Stimulated activated CD8-positive, alpha-beta memory T cell treated with anti-CD3 and anti-CD28 coated beads, Interleukin-15, amount 100 ng/mL, for 24 hours (primary cell): ENCODE measurements at places on chromosomes 12 and 14.

DNA sequence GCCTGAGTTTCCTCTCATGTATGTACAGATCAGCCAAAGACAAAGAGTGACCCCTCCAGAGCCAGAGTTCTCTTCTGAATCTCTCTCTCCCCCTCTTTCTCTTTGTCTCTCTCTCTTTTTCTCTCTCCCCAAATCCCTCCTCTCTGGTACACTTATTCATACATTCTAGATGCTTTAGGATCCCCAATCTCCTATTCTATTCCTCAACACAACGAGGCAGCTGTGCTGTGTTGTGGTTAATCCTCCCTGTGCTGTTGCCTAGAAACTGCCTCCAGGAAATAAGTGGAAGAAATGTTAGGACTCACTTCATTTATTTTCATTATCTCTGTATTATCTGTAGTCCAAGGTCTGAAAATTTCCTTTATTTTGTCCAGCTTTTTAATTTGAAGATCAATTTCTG is 350.5 kb upstream of the OR4E1 start:
- DNase-seq, result no peak

DNA sequence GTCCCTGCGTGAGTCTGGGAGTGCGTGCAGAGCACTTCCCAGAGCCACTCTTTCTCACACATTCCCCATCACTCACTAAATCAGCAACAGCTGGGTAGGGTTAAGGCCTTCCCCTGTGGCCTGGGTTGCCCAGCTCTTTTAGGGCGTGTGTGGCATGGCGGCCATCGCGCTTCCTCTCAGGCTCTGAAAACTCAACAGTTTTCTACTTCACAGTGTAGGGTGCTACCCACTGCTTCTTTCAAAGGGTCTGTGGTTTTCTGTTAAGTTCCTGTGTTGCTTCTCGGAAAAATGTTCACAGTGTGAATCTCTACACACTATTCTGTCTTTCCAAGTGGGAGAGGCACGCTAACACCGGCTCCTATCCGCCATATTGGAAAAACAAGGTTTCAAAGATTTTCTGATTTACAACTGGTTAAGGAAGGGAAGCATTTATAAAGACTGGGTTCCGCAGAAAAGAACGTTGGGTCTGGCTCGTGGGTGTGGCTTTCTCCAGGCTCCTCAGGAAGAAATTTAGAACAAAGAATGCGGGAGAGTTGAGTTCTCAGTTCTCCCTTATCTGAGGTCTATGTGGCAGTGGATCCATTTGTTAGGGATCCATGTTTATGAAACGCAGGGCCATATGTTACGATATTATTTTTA is 34.9 kb upstream of the AEBP2 start:
- DNase-seq, result no peak

DNA sequence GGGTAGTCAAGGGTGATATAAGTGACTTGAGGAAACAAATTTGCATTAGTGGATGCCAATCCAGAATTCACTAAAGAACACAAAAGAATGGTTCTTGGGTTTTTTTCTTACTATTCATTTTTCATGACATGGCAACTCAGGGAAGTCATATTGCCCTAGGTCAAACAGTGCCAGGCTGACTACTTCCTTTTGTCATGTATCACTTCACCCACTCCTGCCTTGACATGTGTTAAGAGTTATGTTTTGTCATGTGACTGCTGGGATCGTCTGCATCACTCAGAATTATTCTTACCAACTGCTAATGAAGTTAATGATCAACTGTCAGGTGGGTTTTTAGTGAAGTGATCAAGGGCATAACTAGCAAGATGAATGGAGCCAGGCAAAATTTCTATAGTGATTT is 74.2 kb downstream of the PRORP start:
- DNase-seq, result no peak

GRCh38 chr14:28321475-28322244 is 444.9 kb upstream of the FOXG1 start:
- DNase-seq, result no peak

GRCh38 chr12:101935890-101936746 is 58.7 kb downstream of the DRAM1 start:
- no peak for DNase-seq

GRCh38 chr12:57216921-57217879 is 606 bp downstream of the NXPH4 start:
- DNase-seq, result no peak

GRCh38 chr14:68461086-68461485 is 331.8 kb downstream of the ZFP36L1 start:
- DNase-seq, result no peak

DNA sequence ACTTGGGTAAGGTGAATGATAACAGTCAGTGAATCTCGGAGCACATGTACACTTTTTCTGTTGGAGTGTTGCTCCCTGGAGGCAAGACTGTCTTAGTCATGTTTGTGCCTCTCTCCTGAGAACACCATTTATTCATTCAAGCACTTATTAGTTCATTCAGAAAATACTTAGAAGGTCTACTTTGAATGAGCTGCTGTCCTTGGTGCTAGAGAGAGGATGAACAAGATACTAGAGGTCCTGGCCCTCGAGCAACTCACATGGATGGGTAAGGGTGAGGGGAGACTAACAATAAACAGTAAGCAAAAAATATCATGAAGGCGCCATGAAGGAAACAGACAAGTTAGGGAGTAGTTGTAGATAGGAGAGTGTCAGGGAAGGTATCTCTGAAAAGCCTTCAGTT is 17.1 kb upstream of the SAMD4A start:
- no peak for DNase-seq

GRCh38 chr12:49868952-49869815 is 26.3 kb upstream of the BCDIN3D start:
- no peak for DNase-seq

DNA sequence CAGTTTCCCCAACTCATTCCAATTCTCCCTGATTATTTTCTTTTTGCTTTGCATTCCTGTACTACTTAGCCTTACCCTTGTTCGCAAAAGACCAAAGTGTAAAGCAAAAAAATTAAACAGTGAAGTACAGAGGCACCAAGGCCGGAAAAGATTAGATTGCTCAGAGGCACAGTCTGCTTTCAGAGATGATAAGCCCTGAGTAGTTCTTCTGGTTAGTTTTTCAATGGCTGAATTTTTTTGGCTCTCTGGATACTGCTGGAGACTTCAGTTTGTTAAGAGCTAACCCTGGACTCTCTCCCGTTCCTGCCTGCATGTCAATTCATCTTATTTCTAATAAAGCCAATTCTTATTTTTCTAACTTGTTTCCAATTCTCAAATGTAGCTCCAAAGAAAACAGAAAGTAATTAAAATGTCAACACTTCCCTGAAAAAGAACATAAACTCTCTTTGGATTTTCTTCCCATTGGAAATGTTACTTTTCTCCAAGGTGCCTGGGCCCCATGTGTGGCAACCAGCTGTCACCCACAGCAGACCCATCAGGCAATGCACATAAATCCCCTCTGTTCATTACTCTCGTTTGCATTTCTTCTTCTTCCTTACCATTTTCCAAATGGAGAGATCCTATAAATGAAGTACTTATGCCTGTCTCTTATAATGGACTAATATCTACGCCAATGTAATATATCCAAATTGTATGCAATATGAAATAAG is 142.8 kb downstream of the BTG1 start:
- DNase-seq, result no peak

DNA sequence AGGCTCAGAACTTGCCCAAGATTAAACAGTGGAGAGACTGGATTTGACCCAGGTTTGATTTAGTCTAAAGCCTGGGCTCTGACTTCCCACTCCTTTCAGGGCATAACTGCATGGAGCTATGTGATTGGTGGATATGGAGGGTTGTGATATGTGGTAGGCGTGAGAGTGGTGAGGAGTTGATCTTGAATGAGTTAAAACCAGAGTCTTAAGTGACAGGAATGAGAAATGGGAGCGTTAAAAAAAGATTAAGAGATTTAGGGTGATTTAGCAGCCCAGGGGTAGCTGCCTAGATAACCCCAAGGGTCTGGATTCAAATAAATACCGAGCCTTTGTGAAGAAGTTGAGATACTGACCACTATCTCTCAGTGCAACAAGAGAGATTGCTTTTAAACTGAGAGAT is 8.4 kb downstream of the SYNDIG1L start:
- no peak for DNase-seq

GRCh38 chr14:76101391-76102379 is 50.0 kb upstream of the GPATCH2L start:
- DNase-seq, result no peak

DNA sequence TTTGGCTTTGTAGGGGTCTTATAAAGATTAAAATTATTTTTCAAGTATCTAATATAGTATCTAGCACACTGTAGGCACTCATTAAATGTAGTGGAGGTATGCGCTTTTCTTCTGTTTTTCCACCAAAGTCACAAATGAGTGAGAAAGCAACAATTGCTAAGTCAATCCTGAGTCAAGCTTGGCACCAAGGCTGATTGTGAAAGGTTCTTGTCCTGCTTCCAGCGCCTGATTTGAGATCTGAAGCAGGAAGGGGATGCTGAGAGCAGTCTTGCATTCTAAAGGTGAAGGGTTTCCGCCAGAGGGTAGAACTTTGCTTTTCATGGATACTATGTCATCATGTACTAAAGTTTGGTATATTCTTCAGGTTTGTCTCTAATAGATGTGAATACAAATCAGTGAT is 64.9 kb upstream of the DAAM1 start:
- DNase-seq, result no peak

GRCh38 chr14:86321151-86321550 is 791.2 kb downstream of the FLRT2 start:
- no peak for DNase-seq

GRCh38 chr14:93033983-93034670 is 81.6 kb downstream of the ITPK1 start:
- peak; percentile 18 for DNase-seq

DNA sequence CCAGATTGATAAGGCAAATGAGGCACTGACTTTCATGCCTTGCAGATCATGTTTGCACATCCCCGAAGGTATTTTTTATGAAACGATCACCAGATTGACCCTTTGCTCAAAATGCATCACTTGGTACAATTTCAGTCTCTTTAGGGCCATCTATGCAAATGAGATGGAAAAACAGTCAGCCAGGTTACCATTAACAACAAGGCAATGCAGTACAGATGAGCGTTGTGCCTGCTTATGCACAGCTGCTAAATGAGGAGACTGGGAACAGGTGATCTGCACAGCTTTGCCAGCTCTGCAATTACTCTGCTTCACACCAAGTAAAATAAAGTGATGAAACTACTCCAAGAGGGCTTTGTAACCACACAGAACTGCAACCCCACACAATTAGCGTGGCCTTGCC is 26.1 kb upstream of the PLEKHG7 start:
- no peak for DNase-seq

GRCh38 chr14:29654901-29655550 is 272.6 kb downstream of the PRKD1 start:
- DNase-seq, result no peak

DNA sequence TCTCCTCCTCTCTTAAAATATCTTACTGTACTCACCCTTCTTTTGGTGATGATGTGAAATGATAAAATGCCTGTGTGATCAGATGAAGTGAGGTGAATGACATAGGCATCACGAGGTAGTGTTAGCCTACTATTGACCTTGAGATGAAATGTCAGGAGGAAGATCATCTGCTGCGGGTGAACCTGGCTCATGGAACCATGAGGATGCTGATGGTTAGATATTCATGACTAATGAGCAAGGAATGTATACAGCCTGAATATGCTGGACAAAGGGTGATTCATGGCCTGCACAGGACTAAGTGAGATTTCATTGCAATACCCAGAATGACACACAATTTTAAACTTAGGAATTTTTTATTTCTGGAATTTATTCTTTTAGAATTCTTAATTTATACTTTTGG is 89.6 kb downstream of the DAAM1 start:
- no peak for DNase-seq

- no peak for DNase-seq
Measured at GRCh38 chr12:61504396-61505080, 755.7 kb upstream of the USP15 start.

DNA sequence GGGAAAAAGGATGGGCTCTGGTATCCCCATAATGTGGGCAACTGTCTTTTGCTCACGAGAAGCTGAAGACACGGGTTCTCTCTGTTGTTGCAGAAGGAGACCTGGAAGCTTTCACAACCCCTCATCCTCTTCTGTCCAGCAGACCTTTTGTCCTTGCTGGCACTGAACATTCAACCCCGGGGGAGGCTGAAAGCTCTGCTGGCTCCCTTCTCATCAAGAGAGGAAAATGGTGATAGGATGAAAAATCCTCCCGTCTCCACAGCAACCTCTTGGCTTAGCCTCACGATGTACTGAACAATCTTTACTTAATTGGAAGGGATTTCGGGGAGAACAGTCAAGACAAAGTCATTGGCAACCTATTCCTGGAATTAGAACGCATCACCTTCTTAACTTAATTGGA is 39.0 kb downstream of the ELK3 start:
- no peak for DNase-seq

- no peak for DNase-seq
Measured at GRCh38 chr12:100706033-100706432, 88.5 kb upstream of the ANO4 start.

- no peak for DNase-seq
Measured at GRCh38 chr14:57212919-57213318, 55.8 kb downstream of the EXOC5 start.

DNA sequence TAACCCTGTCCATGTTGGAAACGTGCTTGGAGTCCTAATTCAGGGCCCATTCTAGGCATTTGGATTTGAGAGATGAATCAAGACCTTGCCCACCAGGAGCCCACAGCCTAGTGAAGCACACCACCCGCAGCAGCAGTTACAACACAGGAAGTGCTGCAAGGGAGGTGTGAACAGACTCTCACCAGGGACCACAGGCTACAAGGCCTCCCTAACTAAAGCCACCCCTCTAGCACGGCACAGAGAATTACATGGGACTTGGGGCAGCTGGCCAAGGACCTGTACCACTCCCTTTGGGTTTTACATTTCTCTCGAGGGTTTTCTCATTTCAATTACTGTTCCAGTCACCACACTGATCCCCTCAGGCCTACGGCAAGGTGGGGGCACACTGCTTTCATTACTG is 49.5 kb upstream of the FOXN3 start:
- no peak for DNase-seq

DNA sequence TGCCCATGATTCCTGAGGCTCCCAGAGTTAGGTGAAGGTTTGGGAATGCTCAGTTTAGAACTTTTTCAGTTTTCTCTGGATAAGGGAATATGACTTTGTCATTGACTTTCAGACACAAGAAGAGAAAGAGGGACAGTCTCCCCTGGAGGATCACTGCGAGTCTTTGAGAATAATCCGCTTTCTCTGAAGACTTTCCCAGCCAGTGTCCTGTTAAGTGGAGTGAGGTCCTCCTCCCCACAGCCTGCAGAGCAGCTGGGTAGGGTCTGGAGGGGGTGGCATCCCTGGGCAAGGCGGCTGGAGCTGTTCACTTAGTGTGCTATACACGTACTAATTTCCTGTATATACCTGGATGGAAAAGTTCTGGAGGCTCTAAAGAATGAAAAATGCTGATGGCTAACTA is 8.5 kb upstream of the RAB35 start:
- no peak for DNase-seq

DNA sequence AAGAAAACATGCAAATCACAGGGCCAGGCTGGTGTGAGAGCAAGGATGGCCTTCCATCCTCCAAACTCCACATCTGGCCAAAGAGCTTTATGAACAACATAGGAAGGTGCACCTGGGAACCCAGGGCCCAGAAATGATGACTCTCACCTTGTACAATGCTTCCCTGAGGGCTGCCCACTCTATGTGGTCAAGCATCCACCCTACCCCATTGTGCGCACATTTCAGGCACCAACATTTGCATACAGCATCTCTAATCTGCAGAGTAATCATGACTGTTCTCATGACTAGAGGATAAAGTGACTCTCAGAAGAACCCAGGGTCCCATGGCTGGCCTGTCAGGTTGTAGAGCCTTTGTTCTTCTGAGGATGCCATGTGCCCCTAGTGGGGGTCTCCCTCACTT is 57.2 kb upstream of the NTF3 start:
- no peak for DNase-seq
